Stimulated activated CD8-positive, alpha-beta memory T cell treated with anti-CD3 and anti-CD28 coated beads, Interleukin-7, amount 100 ng/mL, for 48 hours (primary cell): ENCODE measurements at places on chromosomes 7 and 10.

DNA sequence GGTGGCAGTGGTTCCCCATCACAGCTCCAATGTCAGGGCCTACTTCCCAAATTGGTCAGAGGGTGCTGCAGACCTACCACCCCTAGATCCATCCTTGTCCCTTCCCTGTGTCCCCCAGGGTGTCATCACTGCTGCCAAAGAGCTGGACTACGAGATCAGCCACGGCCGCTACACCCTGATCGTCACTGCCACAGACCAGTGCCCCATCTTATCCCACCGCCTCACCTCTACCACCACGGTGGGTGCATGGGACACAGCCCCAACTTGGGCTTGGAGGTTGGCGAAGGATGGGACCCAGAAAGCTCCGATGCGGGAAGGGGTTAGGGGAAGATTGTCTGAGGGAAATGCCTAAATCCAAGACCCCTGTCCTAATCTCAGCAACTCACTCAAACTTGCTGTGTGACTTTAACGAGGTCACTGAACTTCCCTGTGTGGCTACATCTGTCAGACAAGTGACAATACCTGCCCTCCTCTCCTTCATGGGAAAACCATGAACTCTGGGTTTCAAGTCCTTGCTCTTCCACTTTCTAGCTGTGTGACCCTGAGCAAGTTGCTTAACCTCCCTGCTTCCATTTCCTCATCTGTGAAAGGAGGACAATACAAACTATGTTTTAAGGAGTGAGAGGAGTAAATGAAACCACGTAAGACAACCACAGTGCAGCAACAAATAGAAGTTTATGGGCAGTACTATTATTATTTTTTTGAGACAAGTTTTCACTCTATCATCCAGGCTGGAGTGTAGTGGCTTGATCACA lies 4.9 kb upstream of the VSIR start:
- no peak for DNase-seq

- no peak for DNase-seq
Observed at GRCh38 chr7:22948770-22949169, 65.2 kb downstream of the HYCC1 start.

GRCh38 chr7:92246360-92247101 lies 757 bp downstream of the ANKIB1 start:
- no peak for DNase-seq

GRCh38 chr10:111548084-111548726 lies 471.4 kb downstream of the ADRA2A start:
- DNase-seq: no peak

DNA sequence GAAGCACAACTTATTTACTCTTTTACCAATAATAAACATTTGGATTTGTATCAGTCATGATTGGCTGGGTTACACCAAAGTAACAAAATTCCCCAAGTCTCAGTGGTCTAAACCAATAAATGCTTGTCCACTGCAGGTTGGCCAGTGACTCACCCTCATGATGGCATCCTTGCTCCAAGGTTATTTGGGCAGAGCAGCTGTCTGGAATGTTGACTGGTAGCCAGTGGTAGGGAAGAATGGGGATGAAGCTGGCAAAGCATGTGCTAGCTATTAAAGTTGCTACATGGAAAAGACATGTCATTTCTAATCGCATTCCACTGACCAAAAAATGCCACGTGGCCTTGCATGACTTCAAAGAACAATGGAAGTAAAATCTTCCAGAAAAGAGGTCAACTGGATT lies 1168.7 kb upstream of the CELF2 start:
- DNase-seq: no peak

- DNase-seq: no peak
Observed at GRCh38 chr10:103855424-103855823, at the start of gene SH3PXD2A. SH3PXD2A (minus strand) TSS chr10:103855576; CDS start chr10:103855266, 310 bp downstream.

- DNase-seq: no peak
Observed at GRCh38 chr10:30782537-30783461, 153.2 kb upstream of the LYZL2 start.

DNA sequence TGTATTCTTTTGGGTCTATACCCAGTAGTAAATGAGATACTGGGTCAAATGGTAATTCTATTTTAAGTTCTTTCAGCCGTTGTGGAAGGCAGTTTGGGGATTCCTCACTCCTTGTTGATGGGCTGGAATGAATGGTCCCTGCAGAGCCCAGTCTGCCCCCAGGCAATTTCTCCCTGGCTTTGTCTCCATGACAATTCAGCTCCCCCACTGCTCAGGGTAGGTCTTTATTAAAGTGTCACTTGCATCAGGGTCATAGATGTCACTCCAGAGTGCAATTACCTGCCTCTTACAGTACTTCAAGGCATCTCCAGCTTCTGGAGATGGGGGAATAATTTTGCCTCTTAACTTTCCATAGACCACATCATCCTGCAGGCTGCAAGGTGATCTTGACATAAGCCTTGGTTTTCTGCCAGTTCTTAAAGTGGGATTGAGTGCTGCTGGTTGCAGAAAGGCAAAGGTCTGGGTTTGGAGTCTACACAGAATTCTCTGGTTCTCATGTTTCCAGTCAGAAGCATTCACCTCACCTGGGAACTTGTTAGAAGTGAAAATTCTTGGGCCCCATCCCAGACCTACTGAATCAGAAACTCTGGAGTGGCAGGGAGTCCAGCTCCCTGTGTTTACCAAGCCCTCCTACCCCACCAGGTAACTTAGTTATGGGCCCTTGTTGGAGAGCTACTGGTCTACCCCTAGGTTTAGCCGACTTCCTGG lies 442.4 kb downstream of the GALNT17 start:
- no peak for DNase-seq
